ENCODE measurements at places on chromosomes 3 and 15.

- DNase-seq: no peak
These were observed at the start of gene ATP13A4 for GRCh38 chr3:193554811-193555210. Gene ATP13A4, minus strand, starts transcription at chr3:193554895. Its CDS starts 96 bp downstream, at chr3:193554799.

DNA sequence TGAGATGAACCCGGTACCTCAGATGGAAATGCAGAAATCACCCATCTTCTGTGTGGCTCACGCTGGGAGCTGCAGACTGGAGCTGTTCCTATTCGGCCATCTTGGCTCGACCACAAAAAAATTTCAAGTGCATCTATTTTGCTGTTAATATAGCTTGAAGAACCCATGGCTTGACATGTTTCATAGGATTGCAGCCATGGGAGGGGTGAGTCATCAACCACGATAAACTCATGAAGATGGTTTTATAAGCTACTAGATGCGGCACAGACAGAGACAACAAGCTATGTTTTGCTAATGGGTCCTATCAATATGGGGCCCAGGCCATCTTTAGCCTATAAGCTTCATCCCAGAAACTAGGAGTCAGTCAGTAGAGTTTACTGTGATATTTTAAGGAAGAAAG is 100.4 kb upstream of the PHLDB2 start:
- no peak for DNase-seq

- DNase-seq: no peak
These were observed 37.1 kb downstream of the ABHD17C start for GRCh38 chr15:80732167-80732566.

- no peak for DNase-seq
These were observed 40.6 kb upstream of the USP3 start for GRCh38 chr15:63463793-63464192.

DNA sequence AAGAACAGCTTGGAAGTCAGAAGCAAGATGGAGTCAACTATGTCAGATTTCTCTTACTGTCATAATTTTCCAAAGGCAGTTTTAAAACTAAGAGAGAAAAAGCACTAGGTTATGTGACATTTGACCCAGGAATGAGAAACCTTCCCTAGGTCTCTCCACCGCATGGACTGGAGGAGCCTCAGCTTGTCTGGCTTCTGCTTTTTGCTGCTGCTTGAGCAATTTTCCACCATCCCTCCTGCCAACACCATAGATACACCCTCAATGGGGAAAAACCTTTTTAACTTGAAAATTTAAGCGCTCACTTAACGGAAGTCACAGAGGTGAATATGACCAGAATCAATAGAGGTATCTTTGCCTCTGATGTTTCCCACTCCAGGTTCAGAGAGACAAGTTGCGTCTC is 17.8 kb upstream of the IREB2 start:
- DNase-seq: no peak
